ENCODE measurements at places on chromosomes 12 and 14.

DNA sequence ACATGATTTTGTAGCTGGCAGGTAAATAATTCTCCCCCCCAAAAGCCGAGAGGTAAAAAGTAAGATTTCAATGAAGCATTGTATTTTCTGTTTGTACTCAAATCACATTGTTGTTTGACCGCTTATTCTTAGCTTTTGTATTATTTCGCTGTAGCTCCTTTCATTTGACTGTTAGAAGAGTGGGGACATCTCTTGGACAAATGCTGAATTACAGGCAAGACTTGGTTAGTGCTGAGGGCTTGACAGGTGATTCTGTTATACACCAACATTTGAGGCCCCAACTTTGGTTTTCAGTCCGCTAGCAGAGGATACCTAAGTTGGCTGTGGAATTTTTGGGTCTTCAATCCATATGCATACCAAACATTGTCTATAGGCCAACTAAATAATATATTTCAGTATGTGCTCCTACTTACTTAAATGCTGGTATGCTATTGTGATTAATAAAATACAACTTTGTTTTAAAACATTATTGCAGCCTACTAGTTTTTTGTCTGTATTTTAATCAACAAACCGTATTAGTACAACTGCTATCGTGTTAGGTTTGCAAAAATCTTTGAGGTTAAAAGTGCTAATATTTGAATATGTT, 102.2 kb downstream of the ERC1 start:
- DNase-seq = peak; percentile 84

- DNase-seq = no peak
Observed at GRCh38 chr12:125096894-125097293, 31.7 kb downstream of the AACS start.

DNA sequence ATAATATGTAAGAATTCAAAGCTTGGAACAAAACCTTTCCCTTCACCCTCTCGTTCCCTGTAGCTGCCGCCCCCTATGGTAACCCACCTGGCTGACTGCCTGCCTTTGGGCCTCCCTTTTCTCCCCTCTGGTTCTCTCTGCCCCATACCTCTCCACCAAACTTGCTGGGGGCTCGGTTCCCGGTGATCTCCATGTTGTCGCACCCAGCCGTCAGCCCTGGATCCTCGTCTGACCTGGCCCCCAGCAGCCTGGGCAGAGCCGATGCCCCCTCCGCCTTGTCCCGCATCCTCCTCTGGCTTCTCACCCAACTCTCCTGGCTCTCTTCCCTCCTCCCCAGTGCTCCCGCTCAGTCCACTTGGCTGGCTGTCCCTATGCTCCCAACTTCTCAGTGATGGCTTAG, 4.5 kb downstream of the CYP46A1 start:
- DNase-seq = no peak

- DNase-seq = peak; percentile 87
Observed at GRCh38 chr12:62210422-62210821, 49.8 kb upstream of the USP15 start.

DNA sequence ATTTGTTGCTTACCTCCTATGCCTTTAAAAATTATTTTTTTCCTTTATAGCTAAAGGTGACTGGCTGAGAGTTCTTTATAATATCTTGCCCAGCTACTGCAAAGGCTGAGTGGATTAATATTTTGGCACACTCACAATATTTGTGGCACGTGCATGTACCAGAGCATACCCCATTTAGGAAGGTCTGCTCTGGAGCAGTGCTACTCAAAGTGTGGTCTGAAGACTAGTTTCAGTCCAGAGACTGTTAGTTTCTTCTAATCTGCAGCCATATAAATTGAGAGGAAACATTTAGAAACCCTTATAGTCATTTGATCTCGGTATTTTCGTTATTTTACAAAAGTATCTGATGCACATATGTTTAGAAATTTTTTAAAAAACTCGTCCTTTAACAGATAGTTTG, 51.0 kb downstream of the IFT81 start:
- no peak for DNase-seq

DNA sequence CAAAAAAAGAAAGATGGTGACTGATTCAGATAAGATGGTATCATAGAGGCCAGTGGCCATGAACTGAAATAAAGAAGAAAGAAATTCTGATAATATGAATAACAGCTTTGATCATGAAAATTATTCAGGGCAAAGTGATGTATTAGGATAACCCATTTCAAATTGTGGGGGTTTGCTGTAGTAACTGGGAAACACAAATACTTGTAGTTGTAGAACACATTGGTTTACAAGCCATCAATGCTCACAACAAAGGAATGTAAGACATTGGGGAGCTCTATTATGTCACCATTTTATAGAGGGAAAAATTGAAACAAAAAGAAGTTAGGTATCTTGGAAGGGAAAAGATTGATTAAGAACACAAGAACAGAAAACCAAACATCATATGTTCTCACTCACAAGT, 140.4 kb upstream of the FRMD6 start:
- no peak for DNase-seq

DNA sequence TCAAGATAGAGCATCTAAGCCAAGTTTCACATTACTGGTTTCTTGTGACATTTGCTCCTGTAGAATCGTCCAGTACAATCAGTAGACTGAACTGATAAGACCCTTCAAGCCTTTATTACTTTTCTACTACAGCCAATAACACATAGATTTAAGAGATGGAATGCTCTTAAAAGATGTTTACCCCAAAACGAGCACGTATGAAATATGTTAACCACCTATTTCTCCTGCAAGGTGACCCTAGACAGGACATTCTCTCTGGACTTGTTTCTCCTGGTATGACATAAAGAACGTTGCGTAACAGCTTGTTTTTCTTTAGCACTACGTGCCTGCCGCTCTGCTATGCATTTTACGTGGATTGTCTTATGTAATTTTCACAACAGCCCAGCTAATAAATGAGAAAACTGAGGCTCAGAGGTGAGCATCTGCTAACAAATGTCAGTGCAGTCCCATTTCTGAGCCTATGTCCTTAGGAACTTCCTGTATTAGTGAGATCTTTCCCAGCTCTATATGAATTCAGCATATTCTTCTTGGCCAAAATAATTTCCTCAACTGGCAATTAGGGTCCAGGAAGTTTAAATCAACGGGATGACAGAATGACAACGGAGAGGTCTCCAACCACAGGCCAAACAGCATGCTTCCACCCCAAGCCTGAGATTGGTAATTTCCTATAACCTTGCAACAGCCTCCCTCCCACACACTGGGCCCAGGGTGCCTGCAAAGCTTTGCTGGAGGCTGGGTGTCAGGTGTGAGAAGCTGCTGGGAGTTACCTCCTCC, 3.7 kb downstream of the NFKBIA start:
- no peak for DNase-seq

- no peak for DNase-seq
Observed at GRCh38 chr12:63208956-63209355, 58.0 kb upstream of the AVPR1A start.

- DNase-seq = no peak
Observed at GRCh38 chr14:91376547-91377477, 40.8 kb downstream of the CCDC88C start.

GRCh38 chr14:101351146-101351545, 210.1 kb upstream of the DIO3 start:
- DNase-seq = no peak

DNA sequence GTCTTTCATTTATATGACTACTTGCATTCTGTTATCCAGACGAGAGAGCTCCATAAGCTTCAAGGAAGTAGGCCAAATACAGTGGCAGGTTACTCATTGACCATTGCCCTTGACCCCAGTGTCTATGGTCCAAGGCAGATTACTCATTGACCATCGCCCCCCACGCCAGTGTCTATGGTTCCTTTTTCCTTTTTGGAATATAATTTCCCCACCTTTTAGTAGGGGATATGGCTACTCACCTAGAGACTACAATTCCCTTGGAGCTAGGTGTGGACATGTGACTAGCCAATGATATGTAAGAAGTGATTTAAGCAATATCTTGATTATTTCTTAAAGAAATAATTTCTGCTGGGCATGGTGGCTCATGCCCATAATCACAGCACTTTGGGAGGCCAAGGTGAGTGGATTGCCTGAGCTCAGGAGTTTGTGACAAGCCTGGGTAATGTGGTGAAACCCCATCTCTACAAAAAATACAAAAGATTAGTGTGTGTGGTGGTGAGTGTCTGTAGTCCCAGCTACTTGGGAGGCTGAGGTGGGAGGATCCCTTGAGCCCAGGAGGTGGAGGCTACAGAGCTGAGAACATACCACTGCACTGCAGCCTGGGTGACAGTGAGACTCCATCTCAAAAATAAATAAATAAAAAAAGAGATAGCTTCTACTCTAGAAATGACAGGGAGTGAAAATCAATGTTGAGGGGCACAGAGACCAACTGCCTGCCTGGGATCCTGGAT, 32.6 kb downstream of the SIX4 start:
- DNase-seq = no peak

DNA sequence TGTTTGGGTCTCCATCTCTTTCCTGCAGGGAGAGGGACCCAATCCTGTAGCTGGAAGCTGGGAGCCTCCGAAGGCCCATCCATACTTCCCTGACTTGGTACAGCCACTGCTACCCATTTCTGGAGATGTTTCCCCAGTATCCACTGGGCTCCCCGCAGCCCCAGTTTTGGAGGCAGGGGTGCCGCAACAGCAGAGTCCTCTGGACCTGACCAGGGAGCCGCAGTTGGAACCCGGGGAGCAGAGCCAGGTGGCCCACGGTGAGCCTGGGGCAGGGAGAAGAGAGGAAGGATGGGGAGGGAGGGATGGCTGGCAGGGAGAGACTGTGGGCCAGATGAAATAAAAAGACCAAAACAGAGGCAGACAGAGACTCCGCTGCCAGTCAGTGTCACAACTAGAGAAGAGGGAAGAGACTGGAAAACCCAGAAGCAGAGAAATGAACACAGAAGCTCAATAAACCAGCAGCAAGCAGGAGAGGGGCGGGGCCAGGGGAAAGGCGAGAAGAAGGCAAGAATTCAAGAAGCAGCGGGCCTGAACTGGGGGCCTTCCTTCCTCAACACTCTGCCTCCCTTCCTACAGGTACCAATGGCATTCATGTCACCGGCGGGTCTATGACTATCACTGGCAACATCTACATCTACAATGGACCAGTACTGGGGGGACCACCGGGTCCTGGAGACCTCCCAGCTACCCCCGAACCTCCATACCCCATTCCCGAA, 6.3 kb downstream of the LTBR start:
- DNase-seq = no peak

- peak; percentile 69 for DNase-seq
Observed at GRCh38 chr14:75427482-75428229, at the start of gene JDP2. Gene JDP2 (plus strand): TSS chr14:75428022. CDS start chr14:75437921, 9,899 bp downstream.

DNA sequence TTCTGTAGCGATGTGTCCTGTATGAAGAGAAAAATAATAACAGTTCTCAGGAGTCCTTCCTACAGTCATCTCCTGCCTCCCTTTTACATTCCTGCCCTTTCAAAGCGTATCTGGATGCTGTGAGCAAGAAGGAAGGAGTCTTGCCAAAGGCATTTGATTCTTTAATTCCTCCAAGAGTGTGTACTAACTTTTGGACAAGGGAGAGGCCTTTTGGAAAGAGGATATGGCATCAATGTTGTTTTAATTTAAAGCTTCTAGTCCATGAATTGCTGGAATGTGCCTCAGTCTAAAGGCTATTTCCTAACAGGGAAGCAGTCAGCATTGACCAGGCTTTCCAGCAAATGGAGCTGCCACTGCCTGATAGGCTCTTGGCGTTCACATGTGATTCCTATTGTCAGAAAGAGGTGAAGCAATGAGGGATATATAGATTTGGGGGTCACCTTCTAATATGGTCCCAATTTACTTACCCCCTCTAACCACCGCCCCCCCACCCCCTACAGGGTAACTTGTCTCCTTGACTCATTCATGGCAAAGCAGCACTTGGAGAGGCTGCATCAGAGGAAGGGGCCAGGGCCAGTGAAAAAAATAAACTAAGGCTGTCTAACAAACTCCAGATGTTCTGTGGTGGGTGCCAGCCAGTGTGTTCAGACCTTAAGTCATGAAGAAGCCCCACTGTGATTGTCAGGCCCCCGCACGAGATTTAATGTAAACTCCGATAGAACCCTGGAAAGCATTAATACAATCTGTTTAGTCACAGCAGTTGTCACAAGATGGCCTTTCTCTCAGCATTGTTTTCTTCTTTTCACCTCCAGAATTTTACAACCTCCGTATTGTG, 220.3 kb downstream of the FBXL14 start:
- no peak for DNase-seq

DNA sequence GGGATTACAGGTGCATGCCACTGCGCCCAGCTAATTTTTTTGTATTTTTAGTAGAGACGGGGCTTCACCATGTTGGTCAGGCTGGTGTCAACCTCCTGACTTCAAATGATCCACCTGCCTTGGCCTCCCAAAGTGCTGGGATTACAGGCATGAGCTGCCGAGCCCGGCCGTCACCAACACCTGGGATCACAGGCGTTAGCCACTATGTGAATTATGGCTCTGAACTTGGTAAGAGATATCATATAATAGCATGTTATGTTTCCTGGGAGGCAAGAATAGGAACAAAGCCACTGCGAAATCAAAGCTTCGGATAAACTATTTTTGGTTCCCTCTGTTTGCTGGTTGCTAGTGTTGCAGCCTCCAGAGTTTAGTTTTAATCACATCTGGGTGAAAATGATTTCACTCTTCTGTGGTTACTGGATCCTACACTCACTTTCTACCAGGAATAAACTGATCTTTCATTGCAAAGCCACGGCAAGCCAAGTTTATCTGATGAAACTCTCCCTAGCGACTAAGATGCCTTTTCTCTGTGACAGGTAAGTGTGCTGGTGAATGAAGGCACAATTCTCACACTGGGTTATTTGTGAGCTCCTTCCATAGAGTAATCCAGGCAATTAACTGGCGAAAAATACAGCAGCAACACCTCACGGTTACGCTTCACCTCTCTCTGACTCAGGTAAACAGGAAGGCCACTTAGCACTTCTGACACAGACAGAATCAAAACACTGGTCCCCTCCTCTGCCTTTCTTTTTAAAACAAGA, 16.7 kb downstream of the SNRNP35 start:
- no peak for DNase-seq

GRCh38 chr12:47982311-47982710, 18.9 kb downstream of the TMEM106C start:
- no peak for DNase-seq

DNA sequence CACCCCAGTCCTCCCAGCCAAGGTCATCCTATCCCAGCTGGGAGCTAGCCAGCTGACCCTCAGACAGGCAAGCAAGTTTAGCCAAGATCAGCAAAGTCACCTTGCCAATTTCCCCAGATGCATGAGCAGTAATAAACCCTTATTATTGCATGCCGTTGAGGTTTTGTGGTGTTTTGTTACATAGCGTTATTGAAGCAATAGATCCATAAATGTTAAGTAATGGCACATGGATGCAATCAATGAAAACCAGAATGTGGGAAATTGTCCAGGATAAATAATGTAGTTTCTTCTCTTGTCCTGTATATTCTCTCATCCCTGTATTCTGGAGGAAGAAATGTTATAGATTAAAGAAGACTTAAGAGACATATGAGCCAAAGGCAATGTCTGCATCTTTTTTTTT, 18.0 kb upstream of the TMEM260 start:
- DNase-seq = no peak

GRCh38 chr14:91337699-91338335, 79.8 kb downstream of the CCDC88C start:
- no peak for DNase-seq

DNA sequence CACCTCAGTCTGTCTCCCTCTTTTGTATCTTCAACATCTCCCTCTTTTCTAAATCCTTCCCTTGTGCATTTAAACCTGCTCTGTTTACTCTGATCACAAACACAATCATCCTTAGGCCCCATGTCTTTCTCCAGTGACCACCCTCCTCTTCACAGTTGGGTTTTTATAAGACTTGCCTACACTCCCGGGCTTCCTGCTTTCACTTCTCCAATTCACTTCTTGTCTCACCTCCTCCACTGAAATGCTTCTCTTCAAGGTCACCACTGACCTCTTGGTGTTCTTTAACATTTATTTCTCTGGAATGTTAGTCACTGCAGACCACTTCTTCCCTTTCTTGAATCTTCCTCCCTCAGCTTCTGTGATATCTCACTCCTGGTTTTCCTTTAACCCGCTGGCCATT, 8.7 kb upstream of the SMCO2 start:
- no peak for DNase-seq

All from hematopoietic multipotent progenitor cell treated with erythropoietin and hydrocortisone succinate and interleukin-3 and kit ligand, for 6 days (in vitro differentiated cells).